ENCODE measurements at places on chromosomes 2 and 18.

DNA sequence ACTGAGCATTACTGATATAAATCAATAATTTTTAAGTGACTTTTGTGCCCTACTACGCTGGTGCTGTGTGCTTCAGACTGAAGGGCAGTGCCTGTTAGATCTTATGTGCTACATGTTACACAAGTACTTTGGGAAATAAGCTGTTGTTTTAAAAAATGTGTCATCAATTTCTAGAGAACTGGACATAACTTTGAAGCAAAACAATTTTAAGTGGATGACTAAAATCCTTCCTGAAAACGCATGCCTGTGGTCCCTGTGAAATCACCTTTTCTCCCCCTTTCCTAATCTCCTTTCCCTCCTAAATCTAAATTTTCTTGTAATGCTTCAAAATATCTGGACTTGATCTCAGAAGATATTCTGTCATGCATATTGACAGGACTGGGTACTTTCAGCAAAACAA is 7.1 kb upstream of the IL1RL1 start:
- DNase-seq: no peak

- no peak for DNase-seq
Measured at GRCh38 chr2:222057347-222058073, 241.3 kb downstream of the PAX3 start.

GRCh38 chr2:229665158-229665557 is 49.2 kb downstream of the DNER start:
- no peak for DNase-seq

GRCh38 chr2:150280231-150280630 is 207.2 kb downstream of the RND3 start:
- no peak for DNase-seq

DNA sequence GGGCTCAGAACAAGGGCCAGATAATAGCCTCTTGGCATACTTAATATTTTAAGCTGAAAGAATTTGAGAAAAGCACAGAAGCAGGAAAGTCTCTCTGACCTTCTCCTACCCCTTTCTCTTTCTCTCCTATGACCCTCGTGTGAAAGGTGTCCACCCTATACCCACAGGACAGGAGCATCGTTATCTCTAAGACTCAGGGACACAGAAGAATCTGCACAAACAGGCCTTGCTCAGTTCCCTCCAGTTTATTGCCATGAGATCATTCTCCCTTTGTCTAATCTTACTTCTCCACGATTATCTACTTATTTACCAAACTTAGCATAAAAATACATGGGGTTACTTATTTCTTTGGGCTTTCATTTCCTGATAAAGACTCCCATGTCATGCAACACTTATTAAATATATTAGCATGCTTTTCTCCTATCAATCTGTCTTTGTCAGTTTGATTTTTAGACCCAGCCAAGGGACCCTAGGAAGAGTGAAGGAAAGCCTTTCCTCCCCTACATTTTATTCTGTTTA is 370.7 kb downstream of the DLGAP1 start:
- no peak for DNase-seq

GRCh38 chr2:95361216-95361980 is 41.1 kb upstream of the FAHD2A start:
- no peak for DNase-seq

GRCh38 chr2:76188334-76189008 is 477.8 kb upstream of the GCFC2 start:
- DNase-seq: no peak

DNA sequence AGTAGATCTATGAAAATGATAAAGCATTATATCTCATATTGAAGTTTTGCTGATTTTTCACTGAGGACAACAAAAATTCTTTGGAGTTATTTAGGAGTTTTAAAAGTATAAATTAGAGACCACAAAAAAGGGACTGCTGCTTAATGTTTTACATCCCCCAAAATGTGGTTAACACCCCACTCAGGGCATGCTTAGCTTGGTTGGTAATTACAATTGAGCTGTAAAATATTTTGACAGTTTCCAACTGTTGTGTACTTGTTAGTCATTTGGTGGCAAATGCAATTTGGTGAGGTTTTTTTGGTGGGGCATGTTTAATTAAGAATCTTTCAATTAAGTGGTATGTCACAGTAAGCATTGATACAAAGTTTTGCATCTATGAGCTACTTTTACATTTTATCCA is 137.3 kb upstream of the OTX1 start:
- DNase-seq: no peak

GRCh38 chr2:45941531-45942236 is 290.2 kb downstream of the PRKCE start:
- no peak for DNase-seq

- DNase-seq: no peak
Measured at GRCh38 chr2:190846746-190847145, 33.9 kb upstream of the GLS start.

- no peak for DNase-seq
Measured at GRCh38 chr2:186687807-186688211, 6.1 kb upstream of the FAM171B start.

DNA sequence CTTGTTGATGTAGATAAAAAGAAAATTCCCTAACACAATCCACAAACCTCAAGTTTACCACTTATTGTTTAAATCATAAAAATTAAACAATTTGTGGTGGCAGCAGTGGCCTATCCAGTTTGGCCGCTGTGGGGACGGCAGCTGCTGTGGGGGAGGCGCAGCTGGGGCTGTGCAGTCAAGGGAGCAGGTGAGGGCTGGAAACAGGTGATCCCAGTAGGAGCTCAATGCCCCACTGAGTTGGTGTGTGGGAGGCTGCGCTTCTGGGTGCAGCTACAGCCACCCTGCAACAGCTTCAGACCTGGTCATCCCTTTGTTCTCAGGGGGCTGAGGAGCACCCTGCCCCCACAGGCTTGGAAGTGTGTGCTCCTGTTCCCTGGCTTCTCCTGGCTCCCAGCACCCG is 266.0 kb upstream of the FSIP2 start:
- DNase-seq: no peak
